Mammary epithelial cell (primary cell): ENCODE measurements at places on chromosomes 7 and 10. TPM values are rescaled to one million over a fixed set of nuclear protein-coding genes. Genes with fewer than 3 reads are reported as not detected.
A peak's percentile ranks its signal among the peaks of the same experiment; 100 is the strongest.

GRCh38 chr7:139108266-139109187, 993 bp downstream of the ZC3HAV1 start:
- peak; percentile 26 for DNase-seq

DNA sequence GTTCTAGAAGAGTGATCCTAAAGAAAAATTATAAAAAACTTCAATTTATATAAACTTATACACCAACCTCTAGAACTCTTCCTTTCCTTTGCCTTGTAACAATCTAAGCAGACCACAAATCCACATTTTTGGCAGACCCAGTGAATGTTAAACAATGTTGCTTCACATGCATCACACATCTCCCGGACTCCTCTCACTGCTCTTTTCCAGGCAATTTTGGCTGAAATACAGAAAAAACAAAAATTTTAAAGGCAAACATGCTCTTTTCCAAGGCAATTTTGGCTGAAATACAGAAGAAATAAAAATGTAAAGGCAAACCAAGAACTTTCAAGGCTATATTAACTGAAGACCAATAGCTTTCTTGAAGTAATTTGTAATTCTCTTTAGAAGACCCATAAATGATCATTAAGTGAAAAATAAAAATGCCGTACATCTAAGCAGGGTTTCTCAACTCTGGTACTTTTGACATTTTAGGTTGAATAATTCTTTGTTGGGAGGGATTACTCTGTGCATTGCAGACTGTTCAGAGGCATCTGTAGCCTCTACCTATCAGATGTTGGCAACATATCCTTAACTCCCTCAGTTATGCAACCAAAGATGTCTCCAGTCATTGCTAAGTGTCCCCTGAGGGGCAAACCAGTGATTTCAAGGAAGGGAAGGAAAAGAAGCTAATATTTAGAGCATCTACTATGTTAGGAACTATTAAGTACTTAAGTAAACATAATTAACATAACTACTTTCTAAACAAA, 64.4 kb downstream of the NRBF2 start:
- no peak for DNase-seq

DHX32 gene
- polyA plus RNA-seq = 31.8 TPM

DNA sequence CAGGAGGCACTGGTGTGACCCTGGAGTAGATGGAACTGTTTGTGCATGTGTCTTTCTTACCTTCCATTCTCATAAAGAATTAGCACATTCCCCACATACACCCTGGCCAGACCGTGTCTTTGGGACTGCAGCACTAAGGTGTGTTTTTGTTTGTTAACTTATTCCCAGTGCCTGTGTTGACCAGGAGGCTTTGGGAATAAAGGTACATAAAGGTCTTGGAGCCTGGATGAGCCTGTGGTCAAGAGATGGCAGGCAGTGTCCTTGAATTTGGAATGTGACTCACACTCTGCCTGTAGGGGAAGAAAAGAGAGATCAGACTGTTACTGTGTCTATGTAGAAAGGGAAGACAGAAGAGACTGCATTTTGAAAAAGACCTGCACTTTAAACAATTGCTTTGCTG, 137.6 kb downstream of the LYZL1 start:
- DNase-seq = no peak

DNA sequence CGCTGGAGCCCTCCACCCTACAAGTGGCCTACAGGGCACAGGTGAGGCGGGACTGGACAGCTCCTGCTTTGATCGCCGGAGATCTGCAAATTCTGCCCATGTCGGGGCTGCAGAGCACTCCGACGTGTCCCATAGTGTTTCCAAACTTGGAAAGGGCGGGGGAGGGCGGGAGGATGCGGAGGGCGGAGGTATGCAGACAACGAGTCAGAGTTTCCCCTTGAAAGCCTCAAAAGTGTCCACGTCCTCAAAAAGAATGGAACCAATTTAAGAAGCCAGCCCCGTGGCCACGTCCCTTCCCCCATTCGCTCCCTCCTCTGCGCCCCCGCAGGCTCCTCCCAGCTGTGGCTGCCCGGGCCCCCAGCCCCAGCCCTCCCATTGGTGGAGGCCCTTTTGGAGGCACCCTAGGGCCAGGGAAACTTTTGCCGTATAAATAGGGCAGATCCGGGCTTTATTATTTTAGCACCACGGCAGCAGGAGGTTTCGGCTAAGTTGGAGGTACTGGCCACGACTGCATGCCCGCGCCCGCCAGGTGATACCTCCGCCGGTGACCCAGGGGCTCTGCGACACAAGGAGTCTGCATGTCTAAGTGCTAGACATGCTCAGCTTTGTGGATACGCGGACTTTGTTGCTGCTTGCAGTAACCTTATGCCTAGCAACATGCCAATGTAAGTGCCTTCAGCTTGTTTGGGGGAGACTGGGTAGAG, at the start of gene COL1A2:
Gene COL1A2 (plus strand): TSS at position 459 of the 704 bp plus-strand sequence. CDS start 137 bp downstream, at position 596.
- no peak for DNase-seq

DNA sequence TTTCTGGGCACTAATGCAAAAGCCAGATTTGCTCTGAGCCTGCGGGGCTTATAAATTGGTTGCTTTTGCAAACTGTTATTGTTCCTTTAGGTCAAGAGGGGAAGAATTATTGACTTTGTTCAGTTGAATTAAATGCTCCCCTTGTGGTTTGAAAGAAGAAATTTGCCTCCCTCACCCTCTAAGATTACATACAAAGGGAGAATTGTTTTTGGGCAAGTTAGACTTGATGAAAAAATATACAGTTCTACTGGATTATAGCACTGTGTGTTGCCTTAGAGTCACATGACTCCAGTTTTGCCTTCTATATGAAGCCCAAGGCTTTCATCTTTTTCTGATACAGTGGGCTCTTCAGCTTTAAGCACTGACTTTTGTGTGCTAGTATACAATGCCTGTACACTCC, 1265.8 kb upstream of the LRRTM3 start:
- DNase-seq = no peak

GRCh38 chr10:1402816-1403507, 334.4 kb downstream of the ADARB2 start:
- DNase-seq = no peak

GRCh38 chr7:118109607-118110006, 74.4 kb upstream of the LSM8 start:
- peak; percentile 63 for DNase-seq
